Retinal pigment epithelial cell (primary cell): ENCODE measurements at places on chromosomes 2 and 18.
A peak's percentile ranks its signal among the peaks of the same experiment; 100 is the strongest.

DNA sequence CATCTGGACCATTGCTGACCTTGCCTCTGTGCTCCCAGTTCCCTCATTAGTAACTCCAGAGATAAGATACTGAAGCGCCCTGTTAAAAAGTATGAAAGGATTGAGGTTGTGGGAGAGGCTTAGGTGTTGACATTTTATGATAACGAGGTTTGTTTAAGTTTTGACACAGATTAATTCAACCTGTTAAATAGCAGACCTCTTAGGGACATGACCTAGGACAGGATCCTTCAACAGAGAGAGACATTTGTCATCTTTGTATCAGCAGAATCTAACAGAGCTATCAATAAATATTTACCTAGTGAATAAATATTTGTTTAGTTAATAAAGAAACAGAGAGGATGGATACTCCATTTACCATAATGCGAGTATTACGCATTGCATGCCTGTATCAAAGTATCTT is 99.5 kb downstream of the DCC start:
- no peak for DNase-seq

- DNase-seq: peak; percentile 37
These were observed 102.4 kb downstream of the BABAM2 start for GRCh38 chr2:27992787-27993401.

GRCh38 chr2:19048593-19049266 is 309.7 kb downstream of the OSR1 start:
- DNase-seq: no peak

- DNase-seq: no peak
These were observed 15.5 kb downstream of the KLF7 start for GRCh38 chr2:207150284-207150683.

DNA sequence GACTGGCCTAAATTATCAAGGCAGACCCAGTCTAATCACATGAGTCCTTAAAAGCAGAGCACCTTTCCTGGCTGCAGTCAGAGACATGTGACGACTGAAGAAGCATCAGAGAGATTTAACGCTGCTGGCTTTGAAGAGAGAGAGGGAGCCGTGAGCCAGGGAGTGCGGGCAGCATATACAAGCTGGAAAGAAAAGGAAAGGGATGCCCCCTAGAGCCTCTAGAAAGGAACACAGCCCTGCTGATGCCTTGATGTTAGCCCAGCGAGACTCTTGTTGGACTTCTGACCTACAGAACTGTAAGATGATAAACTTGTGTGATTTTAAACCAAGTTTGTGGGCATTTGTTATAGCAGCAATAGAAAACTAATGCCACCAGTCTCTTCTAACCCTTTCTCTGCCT is 58.1 kb downstream of the HEATR5B start:
- DNase-seq: no peak

GRCh38 chr2:225041207-225041850 is 939 bp downstream of the DOCK10 start:
- DNase-seq: no peak

DNA sequence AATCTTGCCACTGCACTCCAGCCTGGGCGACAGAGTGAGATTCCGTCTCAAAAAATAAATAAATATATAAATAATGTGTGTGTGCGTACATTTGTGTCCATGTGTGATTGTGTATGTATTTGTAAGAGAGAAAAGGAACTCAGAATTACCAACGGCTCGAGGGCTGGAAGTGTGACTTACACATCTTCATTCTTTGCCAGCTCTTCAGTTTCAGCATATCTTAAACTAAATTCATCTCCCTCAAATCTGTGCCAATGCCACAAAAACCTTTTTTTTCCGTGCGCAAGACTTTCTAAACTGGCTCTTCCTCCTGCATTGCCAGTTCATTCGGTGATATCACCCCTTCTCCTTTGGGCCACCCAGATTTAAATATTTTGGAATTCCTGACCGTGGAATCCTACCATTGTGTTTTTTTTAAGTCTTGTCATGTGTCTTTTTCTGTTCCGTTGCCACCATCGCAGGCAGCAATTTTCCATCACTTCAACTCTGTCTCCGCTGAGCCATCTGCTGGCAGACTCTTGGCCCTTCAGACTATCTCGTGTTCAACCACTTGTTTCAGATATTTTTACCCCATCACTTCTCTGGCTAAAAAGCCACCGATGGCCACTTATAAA is 77.0 kb upstream of the ZNF532 start:
- DNase-seq: no peak

- DNase-seq: peak; percentile 18
These were observed 129.8 kb upstream of the RAB6C start for GRCh38 chr2:129849559-129850160.
